Keratinocyte (primary cell): ENCODE measurements at places on chromosomes 6 and 20. TPM values are rescaled to one million over a fixed set of nuclear protein-coding genes. Genes with fewer than 3 reads are reported as not detected.

CCM2L gene
- polyA plus RNA-seq: not detected in 3 replicates

TRIM15 gene
- polyA plus RNA-seq: not detected in 3 replicates

PGC gene
- not detected in 3 replicates for polyA plus RNA-seq

DNA sequence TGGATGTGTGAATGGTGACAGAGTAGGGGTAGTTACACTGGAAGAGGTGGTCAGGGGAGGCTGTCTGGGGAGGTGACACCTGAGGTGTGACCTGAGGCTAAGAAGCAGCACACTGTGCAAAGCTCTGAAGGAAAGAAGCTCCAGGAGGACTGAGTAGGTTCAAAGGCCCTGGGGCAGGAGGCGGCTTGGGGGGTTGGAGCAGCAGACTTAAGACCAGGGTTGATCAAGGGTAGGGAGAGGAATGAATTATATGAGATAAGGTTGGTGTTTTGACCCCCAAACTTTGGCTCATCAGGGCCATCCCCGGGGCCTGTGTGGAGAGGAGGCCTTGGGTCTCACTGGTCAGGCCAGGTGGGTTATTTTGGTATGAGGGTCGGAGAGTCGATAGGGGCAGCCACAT, 166.1 kb downstream of the GRM4 start:
- no peaks in the 10 kb centered on the region for H3K27me3 ChIP-seq
- peaks cover 2% of the 10 kb centered on the region for H3K4me1 ChIP-seq

DNA sequence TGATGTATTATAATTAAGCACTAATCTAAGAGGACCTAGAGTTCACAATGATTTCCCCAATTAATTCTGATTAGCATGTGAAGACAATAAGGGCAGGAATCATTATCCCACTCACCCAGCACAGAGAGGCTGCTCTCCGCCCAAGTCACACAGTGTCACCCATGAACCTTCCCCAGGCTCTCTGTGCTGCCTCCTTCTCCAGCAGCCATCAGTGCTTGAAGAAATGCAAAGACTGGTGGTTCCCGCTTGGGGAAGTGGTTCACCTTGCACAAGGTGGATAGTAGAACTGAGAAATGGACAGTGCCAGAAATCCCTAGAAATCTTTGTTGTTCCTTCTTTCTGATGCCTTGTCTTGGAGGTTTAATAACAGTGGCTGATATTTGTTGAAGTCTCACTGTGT, 401.3 kb downstream of the QKI start:
- no peak for DNase-seq
- no peak overlapping the region for H3K27ac ChIP-seq
- no peaks in the 10 kb centered on the region for H3K4me1 ChIP-seq
- no peaks in the 10 kb centered on the region for H3K36me3 ChIP-seq

DNA sequence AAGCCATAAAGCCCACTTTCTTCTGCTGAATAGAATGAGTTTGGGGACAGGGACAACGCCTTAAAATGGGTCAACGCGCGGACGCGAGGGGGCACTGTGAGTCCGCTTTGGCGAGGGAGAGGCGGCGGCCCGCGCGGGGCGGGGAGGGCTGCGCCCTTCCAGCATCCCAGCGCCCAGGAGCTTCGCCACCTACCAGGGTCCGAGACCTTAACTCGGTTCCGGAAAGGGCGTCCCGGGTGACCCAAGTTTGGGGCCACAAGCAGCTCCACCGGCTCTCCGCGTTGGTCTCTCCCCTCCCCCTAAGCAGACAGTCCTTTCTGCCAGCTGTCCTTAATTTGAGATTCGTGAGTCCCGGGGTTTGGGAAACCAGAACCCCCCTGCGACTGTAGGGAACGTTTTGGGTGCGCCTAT, 1.8 kb upstream of the SAMD5 start:
- H3K27me3 ChIP-seq: peaks cover 25% of the 10 kb centered on the region
- peak overlapping the region; percentile 78 for H3K4me3 ChIP-seq
- H3K36me3 ChIP-seq: no peaks in the 10 kb centered on the region
- H3K27ac ChIP-seq: no peak overlapping the region
- no peak for DNase-seq

DNA sequence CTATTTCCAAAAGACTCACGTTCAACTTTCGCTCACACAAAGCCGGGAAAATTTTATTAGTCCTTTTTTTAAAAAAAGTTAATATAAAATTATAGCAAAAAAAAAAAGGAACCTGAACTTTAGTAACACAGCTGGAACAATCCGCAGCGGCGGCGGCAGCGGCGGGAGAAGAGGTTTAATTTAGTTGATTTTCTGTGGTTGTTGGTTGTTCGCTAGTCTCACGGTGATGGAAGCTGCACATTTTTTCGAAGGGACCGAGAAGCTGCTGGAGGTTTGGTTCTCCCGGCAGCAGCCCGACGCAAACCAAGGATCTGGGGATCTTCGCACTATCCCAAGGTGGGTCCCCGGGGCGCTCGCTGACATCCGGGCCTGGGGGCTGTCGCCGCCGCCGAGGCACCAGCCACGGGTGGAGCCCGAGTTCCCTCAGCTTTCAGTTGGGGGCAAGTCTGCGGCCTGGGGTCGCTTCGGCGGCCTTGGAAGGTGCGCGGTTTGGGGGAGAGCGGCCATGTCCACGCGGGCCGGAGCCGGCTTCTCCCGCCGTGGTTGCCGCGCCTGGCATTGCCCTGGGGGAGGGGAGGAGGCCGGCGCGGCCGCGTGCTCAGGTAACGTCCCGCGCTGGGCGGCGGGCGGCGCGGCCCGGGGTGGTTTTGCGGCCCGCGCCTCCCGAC, 429 bp downstream of the AMD1 start:
- H3K4me1 ChIP-seq: peaks cover 31% of the 10 kb centered on the region
- peak overlapping the region; percentile 89 for H3K27ac ChIP-seq
- H3K27me3 ChIP-seq: no peaks in the 10 kb centered on the region
- DNase-seq: no peak
- H3K4me3 ChIP-seq: peak overlapping the region; percentile 92

DNA sequence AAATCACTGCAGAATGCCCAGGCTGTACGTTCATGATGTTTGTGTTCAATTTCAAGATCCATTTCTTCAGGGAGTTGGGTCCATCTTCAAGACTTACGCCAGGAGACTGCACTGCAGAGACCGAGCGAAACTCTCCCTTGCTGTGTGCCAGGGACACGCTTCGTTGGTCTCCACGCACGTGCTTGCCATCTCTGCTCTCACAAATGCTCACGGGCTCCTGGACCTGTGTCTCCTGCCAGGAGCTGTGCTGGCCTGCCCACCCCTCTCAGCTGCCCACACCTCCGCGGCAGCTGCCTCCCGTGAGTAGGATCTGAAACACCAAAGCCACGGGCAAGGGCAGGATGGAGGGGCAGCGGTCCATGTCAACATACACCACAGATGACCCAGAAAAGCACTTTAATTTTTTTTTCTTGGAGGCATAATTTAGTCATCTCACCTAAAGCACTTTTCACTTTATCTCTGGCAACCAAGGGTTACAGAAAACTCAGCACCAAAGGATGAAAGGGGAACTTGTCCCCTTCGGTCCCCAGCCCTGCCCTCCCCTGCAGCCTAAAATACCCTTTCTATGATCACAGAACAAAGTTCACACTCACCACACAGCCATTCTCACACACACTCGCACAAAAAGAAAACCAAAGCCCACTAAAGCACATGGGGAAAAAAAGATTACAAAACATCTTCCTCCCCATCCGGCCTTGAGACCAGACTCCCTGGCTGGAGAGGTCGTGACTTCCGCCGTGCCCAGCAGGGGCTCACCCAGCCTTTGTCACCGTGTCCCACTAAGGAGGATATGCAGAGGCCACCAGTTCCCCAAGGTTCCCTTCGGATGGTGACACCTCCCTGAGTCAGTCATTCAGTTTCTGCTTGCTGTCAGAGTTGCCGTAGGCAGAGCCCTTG, 137.9 kb downstream of the AGPAT4 start:
- H3K4me3 ChIP-seq: no peak overlapping the region
- no peak for DNase-seq
- peaks cover 13% of the 10 kb centered on the region for H3K4me1 ChIP-seq
- no peaks in the 10 kb centered on the region for H3K27me3 ChIP-seq

DNA sequence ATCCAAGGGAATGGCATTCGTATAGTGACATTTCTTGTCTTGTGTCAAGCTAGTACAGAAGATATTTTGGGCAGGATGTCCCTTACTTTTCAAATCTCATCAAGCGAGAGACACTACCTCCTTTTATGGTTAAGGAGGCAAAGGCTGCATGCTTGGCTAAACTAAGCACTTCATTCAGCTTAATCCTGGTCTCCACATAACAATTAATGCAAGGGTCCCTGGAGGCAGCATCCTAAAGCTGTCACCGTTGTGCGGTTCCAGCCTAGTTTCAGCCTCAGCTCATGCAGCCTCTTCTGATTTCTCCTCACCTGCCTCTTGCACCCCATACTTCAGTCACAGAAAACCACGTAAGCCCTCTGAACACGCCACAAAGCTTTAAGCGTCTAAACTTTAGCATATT, 67.1 kb upstream of the SLC22A23 start:
- no peak overlapping the region for H3K27ac ChIP-seq
- no peak overlapping the region for H3K4me3 ChIP-seq
- no peaks in the 10 kb centered on the region for H3K36me3 ChIP-seq
- H3K4me1 ChIP-seq: peaks cover 41% of the 10 kb centered on the region

- H3K4me1 ChIP-seq: no peaks in the 10 kb centered on the region
- peaks cover 92% of the 10 kb centered on the region for H3K27me3 ChIP-seq
- H3K36me3 ChIP-seq: no peaks in the 10 kb centered on the region
- H3K27ac ChIP-seq: no peak overlapping the region
- no peak for DNase-seq
Observed at GRCh38 chr6:1390133-1390945, 963 bp downstream of the FOXF2 start.

- peaks cover 22% of the 10 kb centered on the region for H3K4me1 ChIP-seq
- H3K27me3 ChIP-seq: no peaks in the 10 kb centered on the region
Observed at GRCh38 chr6:25457516-25457915, 178.3 kb downstream of the CARMIL1 start.

DNA sequence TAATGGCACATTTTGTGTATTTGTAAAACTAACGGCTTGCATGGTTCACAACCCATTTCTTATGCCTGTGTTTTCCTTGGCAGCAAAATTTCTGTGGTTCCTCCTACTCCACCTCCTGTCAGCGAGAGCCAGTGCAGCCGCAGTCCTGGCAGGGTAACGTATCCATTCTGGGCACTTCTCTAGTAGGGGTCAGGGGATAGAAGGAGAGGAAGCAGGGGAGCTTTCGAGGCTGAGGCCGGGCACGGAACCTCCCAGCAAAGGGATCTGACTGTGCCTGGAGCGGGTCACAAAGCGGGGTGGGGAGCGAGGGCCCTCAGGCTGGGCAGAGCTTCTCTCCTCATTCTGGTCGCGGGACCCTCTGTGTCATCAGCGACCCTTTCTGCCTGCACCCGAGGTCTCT, 58.4 kb downstream of the SYTL3 start:
- no peak for DNase-seq
- peak overlapping the region; percentile 54 for H3K27ac ChIP-seq
- no peaks in the 10 kb centered on the region for H3K27me3 ChIP-seq
- no peaks in the 10 kb centered on the region for H3K36me3 ChIP-seq
- peaks cover 38% of the 10 kb centered on the region for H3K4me1 ChIP-seq

DNA sequence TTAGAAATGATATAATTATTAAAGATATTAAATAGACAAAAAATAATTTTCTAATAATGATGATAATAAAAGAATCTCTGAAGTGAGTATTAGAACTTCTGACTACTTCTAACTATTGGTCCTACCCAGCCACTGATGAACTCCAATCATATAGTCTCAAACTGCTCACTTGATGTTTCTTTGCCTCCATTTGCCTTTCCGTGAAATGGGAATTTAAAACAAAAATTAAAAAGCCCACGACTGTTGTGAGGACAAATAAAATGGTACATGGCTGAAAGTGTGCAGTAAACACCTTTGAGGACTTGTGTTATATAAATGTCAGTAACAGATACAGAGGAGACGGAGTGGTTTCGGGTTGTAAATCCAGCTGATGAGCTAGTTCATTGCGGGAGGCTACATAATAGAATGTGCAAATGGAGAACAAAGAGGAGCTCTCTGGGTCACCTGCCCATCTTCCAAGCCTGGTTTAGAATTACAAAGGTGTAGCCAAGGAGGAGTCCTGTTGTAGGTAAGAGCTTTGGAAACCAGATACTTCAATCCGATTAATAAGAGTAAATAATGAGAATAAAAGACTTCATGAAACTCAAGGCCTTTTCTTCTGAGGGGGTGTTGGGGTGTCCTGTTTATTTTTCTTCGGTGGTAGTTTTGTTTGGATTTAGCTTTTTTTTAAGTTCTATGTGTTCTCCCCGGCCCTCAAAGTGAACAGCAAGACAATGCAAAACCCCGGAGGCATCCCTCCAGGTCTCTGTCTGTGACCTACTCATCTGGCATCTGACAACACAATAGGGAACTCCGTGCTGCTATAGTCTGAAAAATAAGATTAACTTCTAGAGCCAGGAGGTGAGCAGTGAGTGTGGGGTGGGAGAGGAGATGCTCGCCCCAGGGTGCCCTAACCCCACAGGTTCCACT, 4.4 kb upstream of the PXDC1 start:
- no peaks in the 10 kb centered on the region for H3K27me3 ChIP-seq
- H3K4me3 ChIP-seq: no peak overlapping the region
- H3K27ac ChIP-seq: no peak overlapping the region
- DNase-seq: no peak

- H3K27me3 ChIP-seq: no peaks in the 10 kb centered on the region
- peak overlapping the region; percentile 27 for H3K4me3 ChIP-seq
- peak overlapping the region; percentile 95 for H3K27ac ChIP-seq
- peak; percentile 4 for DNase-seq
- H3K4me1 ChIP-seq: peaks cover 28% of the 10 kb centered on the region
Observed at GRCh38 chr6:32393665-32394420, 13.1 kb downstream of the BTNL2 start.
